T follicular helper cell (primary cell): ENCODE measurements at places on chromosomes 6 and 20.
A peak's percentile ranks its signal among the peaks of the same experiment; 100 is the strongest.

DNA sequence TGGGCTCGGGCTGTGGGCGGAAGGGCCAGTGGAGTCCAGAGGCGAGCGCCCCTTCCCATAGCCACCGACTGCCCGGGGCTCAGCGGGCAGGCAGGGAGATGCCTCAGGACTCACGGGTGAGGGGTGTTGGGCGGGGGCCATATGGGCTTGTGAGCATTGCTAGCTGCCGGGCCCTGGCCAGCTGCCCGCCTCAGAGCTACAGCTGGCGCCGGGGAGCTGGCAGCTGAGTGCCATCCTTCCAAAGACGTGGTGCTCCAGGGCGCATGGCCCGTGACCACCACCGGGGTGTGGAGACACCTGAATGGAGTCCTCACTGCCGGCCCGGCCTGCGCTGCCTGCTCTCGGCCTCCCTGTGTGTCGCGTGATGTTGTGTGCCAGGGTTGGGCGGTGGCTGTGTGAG, 10.6 kb upstream of the RBBP8NL start:
- no peak for DNase-seq

- DNase-seq: no peak
Observed at GRCh38 chr6:12369781-12370262, 79.7 kb downstream of the EDN1 start.

DNA sequence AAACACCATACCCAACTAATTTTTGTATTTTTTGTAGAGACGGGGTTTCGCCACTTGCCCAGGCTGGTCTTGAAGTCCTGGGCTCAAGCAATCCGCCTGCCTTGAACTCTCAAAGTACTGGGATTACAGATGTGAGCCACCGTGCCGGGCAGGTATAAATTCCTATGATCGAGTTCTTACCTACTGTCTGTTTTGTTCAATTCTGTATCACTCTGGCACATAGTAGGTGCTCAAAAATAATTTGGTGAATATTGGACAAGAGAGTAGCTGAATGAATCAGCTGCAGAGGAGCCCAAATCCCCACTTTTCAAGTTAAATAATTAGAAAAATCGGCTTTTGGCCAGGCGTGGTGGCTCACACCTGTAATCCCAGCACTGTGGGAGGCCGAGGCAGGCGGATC, 13.7 kb upstream of the ZMYND8 start:
- no peak for DNase-seq

GRCh38 chr6:54493138-54493537, 184.9 kb downstream of the TINAG start:
- no peak for DNase-seq

DNA sequence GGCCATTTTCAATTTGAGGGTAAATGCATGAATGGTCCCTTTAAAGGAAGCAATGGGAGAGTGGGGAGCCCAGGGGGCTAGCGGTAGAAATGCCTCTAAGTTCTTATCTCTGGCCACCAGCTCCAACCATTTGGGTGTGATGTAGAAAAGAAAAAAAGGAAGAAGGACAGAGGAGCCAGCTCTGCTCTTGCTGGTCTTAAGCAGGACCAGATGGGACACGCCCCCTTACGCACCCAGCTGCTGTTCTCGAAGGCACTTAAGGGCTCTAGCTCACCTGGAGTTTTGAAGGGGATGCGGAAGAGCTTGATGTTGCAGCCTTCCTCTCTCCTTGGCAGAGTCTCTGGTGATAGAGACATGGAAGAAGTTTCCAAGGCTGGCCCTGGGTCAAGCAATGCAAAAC, 59.5 kb upstream of the RNF144B start:
- DNase-seq: no peak

DNA sequence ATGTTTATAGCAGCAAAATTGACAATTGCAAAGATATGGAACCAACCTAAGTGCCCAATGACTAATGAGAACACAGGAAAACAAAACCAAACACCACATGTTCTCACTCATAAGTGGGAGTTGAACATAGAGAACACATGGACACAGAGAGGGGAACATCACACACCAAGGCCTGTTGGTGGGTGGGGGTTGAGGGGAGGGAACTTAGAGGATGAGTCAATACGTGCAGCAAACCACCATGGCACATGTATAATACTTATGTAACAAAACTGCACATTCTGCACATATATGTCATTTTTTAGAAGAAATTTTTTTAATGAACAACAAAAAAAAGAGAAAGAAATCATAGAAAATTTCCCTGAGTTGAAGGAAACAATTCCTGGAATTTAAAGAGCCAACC, 3.9 kb downstream of the EPM2A start:
- DNase-seq: no peak

DNA sequence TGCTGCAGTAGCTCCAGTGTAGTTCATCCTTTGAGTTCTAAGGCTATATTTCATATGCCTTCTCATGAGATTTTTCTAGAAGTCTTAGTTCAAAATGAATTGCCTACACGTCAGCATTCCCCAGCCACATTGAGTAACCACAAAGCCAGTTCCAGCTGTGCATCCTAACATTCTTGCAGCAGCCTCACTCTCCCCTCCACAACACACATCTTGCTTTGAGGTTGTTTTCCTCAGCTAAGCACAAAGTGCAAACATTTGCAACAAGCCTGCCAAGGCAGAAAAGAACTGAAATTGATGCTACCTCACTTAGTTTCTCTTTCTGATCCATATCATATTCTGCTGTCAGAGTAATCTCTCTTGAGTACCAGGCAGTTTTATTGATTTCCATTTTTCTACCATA, 160.7 kb upstream of the KCNQ5 start:
- DNase-seq: no peak

- no peak for DNase-seq
Observed at GRCh38 chr20:15925376-15925775, 647.9 kb downstream of the KIF16B start.

DNA sequence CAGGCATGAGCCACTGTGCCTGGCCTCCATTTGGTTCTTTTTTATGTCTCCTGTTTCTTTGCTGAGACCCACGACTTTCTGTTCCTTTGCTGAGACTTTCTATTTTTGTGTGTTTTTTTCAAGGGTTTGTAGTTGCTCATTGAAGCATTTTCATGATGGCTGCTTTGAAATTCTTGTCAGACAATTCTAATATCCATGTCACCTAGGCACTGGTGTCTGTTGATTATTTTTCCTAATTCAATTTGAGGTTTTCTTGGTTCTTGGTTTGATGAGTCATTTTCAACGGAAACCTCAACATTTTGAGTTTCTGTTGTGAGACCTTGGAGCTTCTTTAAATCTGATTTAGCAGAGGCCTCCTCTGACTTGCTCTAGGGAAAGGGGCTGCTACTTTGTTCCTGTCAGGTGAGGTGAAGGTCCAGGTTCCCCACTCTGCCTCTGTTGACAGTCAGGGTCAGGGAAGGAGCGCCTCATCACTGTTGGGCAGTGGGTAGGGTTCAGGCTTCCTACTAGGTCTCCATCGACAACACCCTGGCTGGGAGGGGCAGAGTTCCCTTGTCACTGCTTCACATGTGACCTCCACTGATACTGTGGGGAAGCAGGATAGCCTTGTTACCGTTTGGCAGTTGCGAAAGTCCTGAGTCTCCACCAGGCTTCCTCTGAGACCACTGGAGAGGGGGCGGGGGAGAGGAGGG, 67.2 kb upstream of the RNF24 start:
- no peak for DNase-seq

- no peak for DNase-seq
Observed at GRCh38 chr6:122429323-122429722, 29.9 kb downstream of the HSF2 start.

- DNase-seq: no peak
Observed at GRCh38 chr20:51183451-51183850, 160.5 kb upstream of the KCNG1 start.

- no peak for DNase-seq
Observed at GRCh38 chr20:58497076-58497641, 18.0 kb downstream of the APCDD1L start.

DNA sequence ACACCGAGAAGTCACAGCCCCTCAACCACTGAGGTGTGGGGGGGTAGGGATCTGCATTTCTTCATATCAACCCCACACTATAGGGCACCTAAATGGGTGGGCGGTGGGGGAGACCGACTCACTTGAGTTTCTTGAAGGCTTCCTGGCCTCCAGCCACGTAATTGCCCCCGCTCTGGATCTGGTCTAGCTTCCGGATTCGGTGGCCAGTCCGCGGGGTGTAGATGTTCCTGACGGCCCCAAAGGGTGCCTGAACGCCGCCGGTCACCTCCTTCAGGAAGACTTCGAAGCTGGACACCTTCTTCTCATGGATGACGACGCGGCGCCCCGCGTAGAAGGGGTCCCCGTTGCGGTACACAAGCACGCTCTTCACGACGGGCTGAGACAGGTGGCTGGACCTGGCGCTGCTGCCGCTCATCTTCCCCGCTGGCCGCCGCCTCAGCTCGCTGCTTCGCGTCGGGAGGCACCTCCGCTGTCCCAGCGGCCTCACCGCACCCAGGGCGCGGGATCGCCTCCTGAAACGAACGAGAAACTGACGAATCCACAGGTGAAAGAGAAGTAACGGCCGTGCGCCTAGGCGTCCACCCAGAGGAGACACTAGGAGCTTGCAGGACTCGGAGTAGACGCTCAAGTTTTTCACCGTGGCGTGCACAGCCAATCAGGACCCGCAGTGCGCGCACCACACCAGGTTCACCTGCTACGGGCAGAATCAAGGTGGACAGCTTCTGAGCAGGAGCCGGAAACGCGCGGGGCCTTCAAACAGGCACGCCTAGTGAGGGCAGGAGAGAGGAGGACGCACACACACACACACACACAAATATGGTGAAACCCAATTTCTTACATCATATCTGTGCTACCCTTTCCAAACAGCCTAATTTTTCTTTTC, at the start of gene DCDC2:
DCDC2 (minus strand) TSS at position 724 of the 883 bp plus-strand sequence; CDS start at position 415, 309 bp downstream.
- DNase-seq: peak; percentile 25

DNA sequence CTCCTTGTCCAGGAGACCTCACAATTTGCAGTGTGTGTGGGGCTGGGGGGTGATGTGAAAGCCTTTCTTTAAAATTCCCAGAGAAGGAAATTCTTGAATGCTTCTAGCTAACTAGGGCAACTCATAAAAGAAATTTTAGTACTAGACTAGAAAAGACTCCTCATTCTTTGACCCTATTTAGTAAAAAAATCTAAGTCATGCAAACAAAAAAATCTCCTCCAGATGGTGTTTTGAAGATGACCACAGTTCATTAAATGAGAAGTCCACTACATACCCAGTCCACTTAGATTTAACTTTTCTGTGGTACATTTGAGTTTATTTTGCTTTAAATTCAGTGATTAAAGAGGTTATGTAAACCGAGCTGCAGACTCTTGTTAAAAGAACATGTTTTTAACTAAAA, 67.5 kb downstream of the NDUFAF5 start:
- no peak for DNase-seq

DNA sequence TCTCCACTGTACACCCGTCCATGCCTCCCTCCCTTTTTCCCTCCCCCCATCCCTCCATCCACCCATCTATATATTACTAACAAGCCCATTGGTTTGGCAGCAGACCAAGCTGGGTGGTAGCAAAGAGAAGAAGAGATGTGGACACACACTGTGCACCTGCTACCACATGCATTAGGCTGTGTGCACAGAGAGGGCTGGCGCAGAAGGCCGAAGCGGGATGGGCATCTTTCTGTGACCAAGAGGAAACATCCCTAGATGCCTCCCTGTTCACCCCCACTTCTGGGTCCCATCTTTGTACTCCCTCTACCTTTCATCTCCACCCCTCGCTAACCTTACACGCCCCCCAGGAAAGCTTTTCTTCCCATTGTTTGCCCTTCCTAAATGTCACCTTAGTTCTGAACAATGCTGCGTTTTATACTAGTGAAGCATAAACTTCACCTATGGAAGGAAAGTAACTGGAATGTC, 64.9 kb upstream of the AFDN start:
- DNase-seq: no peak

DNA sequence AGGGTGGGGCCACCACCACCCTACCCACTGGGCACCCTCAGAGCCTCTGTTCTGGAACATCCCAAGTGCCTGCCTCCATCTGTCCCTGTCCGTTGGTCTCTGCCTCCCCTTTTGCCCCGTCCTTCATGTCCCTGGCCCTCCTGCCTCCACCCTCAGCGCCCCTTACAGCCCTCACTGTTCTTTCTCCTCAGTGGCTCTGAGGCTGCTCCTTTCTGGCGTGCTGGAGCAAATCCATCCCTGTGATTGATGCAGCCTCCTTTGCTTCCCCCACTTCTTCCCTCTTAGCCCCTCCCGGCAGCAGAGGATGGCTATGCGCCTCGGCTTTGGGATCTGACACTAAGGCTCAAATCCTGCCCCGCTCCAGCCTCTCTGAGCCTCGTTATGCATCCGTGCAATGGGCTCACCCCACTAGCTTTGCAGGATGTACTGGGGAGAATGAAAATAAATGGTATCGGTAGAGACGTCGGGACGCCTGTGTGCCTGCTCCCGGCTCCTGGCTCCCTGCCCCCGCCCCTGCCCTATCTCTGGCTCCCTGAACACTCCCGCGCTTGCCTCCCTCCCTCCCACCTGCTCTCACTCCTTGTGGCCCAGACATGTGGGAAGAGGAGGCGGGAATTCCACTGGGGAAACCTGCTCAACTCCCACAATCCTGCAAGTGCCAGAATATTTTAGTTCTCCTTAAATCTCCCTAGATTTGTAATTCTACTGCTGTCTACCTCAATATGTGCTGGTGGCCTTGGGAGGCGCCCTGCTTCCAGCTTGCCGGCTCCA, 13.1 kb downstream of the VSTM2L start:
- no peak for DNase-seq

DNA sequence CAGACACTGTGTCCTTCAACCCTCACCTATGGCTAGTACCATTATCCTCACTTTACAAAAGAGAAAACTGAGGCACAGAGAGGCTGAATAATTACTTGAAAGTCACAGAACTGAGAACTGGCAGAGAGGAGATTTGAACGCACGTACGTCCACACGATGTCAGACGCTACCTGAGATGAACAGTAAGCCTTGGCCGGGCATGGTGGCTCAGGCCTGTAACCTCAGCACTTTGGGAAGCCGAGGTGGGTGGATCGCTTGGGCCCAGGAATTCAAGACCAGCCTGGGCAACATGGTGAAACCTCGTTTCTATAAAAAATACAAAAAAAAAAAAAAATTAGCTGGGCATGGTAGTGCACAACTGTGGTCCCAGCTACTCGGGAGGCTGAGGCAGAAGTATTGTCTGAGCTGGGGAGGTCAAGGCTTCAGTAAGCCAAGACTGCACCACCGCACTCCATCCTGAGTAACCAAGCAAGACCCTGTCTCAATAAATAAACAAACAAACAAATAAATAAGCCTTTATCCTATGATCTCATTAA, 20.5 kb downstream of the GMDS start:
- DNase-seq: no peak

- DNase-seq: no peak
Observed at GRCh38 chr6:163386329-163386908, 28.1 kb upstream of the QKI start.

- DNase-seq: no peak
Observed at GRCh38 chr6:87494761-87495422, 22.1 kb downstream of the SLC35A1 start.

GRCh38 chr6:15551798-15552197, 111.0 kb downstream of the DTNBP1 start:
- no peak for DNase-seq

GRCh38 chr20:55329108-55329507, 676.2 kb downstream of the CBLN4 start:
- no peak for DNase-seq
